HS-5 (cell line): ENCODE measurements at places on chromosomes 13 and 19.

- no peak for DNase-seq
Observed at GRCh38 chr19:5059213-5059574, 90.3 kb downstream of the KDM4B start.

DNA sequence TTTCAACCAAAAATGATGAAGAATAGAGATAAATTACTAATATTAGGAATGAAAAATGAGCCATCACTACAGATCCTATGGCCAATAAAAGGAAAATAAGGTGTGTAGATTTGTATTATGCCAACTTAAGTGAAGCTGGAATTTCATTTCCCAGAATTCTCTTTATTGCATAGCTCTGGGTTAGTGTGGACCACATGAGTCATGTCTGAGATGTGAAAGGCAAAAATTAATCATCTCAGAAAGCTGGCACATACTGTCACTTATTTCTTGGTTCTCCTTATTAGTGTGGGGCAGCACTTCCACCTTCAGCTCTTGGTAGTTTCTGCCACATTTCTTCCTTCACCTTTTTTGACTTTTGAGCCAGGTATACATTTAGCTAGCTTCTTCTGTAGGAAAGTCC, 82.6 kb downstream of the KATNAL1 start:
- peak; percentile 28 for DNase-seq

DNA sequence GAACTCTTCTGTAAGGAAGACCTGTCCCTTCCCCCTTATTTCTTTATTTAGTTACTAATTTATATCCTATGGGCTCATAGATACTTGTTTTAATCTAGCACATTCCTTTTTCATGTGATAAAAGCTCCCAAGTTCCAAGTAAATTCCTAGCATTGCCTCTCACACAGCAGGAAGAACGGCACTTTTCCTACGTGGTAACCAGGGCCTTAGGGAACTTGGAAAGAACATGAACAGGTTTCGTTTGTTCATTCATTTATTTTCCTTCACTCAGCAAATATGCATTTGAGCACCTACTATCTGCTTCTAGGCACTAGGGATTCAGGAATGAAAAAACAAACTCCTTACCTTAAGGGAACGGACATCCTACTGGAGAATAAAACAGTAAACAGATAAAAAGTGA, 125.1 kb downstream of the SIPA1L3 start:
- DNase-seq: no peak

- DNase-seq: no peak
Observed at GRCh38 chr13:103663996-103664395, 597.8 kb upstream of the SLC10A2 start.

GRCh38 chr19:49953416-49953815, 7.6 kb downstream of the SIGLEC11 start:
- DNase-seq: no peak

- DNase-seq: no peak
Observed at GRCh38 chr13:79802389-79803085, 321.6 kb downstream of the NDFIP2 start.

DNA sequence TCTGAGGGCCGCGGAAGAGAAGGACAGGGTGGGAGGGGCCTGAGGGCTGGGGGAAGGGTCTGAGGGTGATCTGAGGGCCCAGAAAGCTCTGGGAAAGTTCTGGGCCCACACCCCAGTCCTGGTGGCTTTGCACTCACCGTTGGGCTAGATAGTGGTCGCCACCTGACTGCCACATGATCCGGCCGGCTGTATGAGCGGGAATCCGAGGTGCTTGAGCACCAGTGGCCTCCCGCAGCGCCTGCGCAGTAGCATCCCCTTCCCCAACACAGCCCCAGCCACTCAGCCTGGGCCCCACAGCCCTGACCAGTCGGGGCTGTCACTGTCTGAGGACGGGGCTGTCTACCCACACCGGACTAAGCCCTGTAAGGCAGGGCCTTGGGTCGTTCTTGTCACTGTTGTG, 15.0 kb downstream of the PRODH2 start:
- no peak for DNase-seq

- no peak for DNase-seq
Observed at GRCh38 chr13:43389983-43390382, 366.6 kb downstream of the DNAJC15 start.

GRCh38 chr13:100506154-100506553, 82.4 kb downstream of the GGACT start:
- DNase-seq: no peak

- DNase-seq: no peak
Observed at GRCh38 chr13:27199696-27200095, 28.1 kb upstream of the USP12 start.

- no peak for DNase-seq
Observed at GRCh38 chr13:98919566-98919965, 58.3 kb downstream of the DOCK9 start.

DNA sequence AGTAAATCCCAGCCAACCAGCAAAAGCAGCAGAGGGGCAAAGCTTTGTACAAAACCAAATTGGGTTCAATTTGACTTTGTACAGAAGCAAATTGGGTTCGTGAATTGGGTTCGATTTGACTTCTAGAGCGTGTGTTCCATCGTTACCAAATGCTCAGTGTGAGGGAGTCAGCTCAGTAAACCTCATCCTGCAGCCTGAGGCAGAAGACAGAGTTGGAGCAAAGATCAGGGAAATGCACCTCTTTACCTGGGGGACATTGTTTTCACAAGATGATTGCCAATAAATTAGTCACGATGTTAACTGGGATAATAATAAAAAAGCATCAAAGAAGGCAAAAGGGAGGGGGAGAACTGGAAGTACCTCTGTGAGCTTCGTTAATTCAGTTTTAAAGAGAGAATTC, 1.5 kb downstream of the RAB20 start:
- DNase-seq: no peak

GRCh38 chr13:113399755-113400149, 35.8 kb upstream of the GRTP1 start:
- no peak for DNase-seq

DNA sequence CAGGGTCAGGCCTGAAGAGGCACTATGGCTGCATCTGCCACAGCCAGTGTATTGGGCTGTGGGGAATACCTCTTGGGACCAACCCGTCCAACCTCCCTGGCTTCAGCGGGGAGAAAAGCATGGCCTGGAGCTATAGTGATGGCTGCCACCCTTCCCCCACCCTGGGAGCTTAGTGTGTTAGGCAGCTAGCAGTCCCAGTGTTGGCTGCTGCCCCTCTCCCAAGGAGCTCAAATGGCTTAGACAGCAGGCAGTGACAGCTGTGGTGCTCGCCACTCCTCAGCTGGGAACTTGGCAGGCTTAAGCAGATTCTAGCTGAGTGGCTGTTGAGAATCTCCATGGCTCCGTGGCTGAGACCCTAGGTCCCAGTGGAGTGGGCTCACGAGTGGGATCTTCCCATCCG, 19.7 kb downstream of the ACOD1 start:
- DNase-seq: no peak

GRCh38 chr13:113881614-113882266, 17.9 kb upstream of the GAS6 start:
- no peak for DNase-seq

DNA sequence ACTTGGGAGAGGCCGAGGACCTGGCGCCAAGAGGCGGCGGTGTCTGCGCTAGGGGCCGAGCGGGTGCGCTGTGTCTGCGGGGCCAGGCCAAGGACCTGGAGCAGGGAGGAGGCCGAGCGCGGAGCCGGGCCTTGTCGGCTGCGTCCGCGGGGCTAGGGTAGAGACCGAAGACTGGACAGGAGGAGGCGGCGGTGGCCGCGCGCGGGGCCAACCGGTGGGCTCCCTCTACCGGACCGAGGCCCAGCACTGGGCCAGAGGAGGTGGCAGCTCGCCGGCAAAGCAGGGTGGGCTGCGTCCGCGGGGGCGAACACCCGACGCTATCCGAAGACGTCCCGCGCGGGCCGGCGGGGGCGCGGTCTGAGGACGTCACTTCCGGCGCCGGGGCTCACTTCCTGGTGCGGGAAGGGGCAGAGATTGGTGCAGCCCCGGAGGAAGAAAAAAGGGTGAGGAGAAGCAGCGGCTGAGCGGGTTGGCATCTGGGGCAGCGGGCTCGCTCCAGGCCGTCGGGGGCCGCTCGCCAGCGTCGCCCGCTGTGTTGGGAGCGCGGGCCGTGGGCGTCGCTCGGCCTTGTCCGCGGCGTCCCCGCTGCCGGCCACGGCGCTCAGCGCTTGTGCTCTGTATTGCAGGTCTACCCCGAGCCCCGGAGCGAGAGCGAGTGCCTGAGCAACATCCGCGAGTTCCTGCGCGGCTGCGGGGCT, 38.3 kb downstream of the ARHGEF7 start:
- DNase-seq: peak; percentile 37

DNA sequence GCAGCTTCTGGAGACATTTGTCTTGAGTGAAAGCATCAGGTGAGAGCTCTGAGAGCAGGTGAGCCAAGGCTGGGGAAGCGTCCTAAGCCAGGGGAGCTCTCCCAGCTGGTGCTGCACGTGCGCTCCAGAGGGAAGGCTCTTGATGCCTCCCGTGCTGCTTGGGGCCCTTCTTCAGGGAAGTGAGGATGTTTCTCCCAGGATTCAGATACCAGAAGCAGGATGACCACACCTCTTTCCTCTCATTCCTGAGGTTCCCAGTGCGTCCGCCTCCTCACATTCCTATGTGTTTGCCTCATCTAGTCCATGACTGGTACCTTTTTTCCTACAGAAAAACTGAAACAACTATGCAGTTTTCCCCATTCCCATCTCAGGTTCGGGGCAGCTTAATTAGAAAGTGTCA, 231.0 kb upstream of the IRS2 start:
- peak; percentile 61 for DNase-seq

DNA sequence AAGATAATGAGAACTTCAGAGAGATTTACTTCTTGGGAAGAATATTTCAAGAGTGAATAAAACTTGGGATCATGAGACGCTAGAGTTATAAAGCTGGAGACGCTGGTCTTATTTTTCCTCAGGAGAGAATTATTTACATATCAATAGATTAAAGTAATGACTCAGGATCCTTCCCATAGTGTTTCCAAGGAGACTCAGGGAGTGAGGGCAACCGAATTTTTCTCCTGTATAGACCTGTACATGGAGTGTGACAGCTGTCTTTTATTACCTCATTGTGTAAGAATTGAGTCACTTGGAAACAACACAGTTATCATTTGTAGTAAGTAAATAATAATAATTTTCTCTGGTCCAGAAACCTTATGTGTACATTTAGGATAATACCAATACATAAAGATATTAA, 1905.5 kb downstream of the OLFM4 start:
- DNase-seq: no peak

DNA sequence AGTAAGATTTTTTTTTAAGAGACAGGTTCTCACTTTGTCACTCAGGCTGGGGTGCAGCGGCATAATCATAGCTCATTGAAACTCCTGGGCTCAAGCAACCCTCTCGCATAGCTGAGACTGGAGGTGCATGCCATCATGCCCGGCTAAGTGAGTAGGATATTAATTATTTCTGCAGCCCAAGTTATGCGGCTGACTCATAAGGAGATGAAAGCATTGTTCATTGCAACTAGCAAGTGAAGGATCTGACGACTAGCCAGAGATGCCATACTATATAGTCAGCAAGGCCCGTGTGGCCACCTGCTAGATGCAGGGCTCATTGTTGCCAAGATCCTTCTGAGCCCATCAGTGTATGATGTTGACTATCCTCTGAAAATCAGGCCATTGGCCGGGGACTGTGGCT, 45.2 kb downstream of the ABCC4 start:
- peak; percentile 77 for DNase-seq

DNA sequence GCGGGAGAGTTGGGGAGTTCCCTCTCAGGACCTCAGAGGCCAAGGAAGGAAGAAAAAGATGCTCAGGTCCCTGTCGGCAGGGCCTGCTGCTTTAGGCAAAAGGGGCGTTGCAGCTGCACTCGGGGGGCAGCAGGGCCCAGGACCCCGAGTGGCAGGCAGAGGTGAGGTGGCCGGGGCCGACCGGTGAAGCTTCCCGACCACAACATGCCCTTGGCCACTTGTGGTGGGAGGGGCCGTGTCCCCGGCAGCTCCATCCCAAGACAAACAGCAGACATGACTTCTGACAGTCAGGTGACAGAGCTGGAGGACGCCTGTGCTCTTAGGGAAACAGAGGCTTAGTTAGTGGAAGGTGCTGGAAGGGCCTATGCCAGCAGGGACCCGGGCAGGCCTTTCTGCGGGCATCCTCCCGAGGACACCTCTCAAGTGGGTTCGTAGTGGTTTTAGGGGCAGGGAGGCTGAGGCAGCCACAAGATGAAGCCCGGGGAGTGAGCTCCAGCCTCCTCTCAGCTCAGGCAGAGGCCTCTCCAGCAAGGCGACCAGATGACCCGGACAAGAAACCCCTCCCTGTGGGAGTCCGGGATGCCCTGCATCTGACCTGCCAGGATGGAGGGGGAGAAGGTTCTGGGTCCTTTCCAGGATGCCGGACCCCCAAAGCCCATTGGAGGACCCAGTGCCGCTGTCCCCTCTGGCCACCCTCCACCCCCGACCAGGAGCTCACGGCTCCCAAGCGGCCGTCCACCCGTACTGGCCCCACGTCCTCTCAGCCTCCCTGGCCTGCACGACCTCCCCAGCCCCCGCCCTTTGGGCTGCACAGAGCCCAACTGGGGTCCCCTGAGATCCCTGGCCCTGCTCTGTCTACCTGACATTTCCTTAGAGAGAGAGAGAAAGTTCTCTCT, 24.2 kb downstream of the BTBD2 start:
- no peak for DNase-seq

DNA sequence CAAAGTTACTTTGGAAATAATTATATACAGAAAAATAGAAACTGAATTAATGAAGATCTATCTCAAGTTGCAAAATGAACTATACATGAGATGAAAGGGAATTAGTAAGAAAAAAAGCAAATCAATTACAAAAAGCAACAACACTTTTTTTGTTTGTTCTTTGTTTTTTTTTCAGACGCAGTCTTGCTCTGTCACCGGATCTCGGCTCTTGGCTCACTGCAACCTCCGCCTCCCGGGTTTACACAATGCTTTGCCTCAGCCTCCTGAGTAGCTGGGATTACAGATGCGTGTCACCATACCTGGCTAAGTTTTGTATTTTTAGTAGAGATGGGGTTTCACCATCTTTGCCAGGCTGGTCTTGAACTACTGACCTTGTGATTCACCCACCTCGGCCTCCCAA, 2.2 kb downstream of the ZNF415 start:
- DNase-seq: no peak

GRCh38 chr13:103030776-103031175, 35.4 kb downstream of the SLC10A2 start:
- DNase-seq: no peak

- no peak for DNase-seq
Observed at GRCh38 chr13:32840989-32841713, 175.1 kb upstream of the KL start.

GRCh38 chr13:43391036-43391435, 367.6 kb downstream of the DNAJC15 start:
- DNase-seq: no peak
